Sigmoid colon (tissue), 7 donors: ENCODE measurements at places on chromosomes 2 and 18. TPM values are rescaled to one million over a fixed set of nuclear protein-coding genes. Genes with fewer than 3 reads are reported as not detected.

CDK15 gene
- 0.60 TPM for polyA plus RNA-seq

LIPG gene
- polyA plus RNA-seq, result 2.4 TPM

NPHP1 gene
- 0.60 TPM for polyA plus RNA-seq

ASB18 gene
- not detected for polyA plus RNA-seq

SFT2D3 gene
- polyA plus RNA-seq, result 1.4 TPM

REG1B gene
- polyA plus RNA-seq, result 465 TPM

IL36G gene
- 0.17 TPM for polyA plus RNA-seq

SCN3A gene
- not detected for polyA plus RNA-seq

DNA sequence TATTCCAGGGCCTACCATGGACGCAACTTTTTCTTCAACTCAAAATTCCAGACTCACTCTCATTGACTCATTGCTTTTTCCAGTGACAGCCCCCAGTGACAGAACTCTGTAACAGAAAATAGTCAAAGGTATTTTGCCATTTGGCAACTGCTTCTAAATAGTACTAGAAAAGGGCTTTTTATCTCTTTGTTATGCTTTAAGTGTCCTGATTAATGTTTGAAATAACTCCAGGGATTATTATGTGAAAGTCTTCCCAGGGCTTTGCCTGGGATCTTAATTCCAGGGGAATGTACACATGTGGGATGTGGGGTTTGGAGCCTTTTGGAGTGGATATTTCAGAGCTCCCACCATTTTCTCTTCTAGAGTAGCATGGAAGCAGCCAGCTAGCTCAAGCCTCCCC lies 198.8 kb downstream of the KCNS3 start:
- H3K4me3 ChIP-seq, result no peak overlapping the region
- H3K27ac ChIP-seq, result no peak overlapping the region
- H3K4me1 ChIP-seq, result peaks cover 10% of the 10 kb centered on the region
- H3K36me3 ChIP-seq, result no peaks in the 10 kb centered on the region

- H3K27ac ChIP-seq, result no peak overlapping the region
- no peak overlapping the region for H3K4me3 ChIP-seq
- peaks cover 63% of the 10 kb centered on the region for H3K36me3 ChIP-seq
- DNase-seq, result no peak
Observed at GRCh38 chr2:55649211-55649610, 31.8 kb upstream of the PPP4R3B start.

DNA sequence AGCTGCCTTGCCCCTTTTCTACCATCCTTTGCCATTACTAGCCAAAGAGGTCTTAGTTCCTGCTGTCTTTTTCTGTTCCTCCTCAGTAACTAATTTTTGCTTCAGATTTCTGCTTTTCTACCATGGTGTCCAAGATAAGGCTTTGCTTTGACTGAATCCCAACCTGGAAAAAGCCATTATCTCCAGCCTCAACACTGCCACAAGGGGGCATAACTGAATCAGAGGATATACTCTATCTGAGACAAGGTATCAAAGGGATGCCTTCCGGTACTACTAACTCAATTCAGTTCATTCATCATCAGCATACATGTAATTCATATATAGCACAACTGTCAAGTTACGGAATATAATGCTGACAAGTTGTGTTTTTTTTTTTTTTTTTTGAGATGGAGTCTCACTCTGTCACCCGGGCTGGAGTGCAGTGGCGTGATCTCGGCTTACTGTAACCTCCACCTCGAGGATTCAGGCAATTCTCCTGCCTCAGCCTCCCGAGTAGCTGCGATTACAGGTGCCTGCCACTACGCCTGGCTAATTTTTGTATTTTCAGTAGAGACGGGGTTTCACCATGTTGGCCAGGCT lies 11.4 kb downstream of the OSGEPL1 start:
- H3K27me3 ChIP-seq, result no peaks in the 10 kb centered on the region
- H3K4me3 ChIP-seq, result no peak overlapping the region
- no peak overlapping the region for H3K27ac ChIP-seq

DNA sequence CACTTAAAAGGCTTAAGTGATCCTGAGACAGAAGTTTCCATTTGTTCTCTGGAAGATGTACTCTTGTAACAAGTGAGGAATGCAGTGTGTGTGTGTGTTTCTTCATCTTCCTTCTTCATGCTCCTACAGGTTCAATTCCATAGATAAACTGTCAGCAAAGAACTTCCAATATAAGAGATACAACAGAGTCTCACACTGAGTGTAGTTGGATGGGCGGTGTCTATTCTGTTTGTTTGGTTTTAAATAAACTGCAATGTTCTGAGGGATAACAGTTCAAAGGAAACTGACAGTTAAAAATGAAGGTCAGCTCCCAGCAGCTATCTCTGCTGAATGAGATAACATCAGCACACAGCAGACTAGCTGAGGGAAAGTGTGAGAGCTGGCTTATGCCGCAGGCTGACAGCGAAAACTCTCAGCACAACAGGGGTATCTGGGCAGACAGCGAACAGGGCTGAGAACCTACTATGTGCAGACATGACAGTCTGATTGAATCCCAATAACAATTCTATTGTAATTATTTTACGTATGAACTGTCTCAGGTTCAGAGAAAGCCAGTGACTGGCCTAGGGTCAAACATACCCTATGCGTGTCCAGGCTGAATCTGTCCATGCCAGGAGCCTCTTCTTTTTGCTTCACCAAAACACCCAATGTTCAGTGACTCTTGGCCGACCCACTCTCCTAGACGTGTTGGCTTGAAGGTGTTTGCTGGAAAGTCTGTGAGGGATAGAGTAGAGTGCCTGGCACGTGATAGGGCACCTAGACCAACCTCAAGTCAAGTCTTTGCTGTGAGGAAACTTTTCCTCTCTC lies 201.9 kb upstream of the TRIB2 start:
- H3K4me3 ChIP-seq, result no peak overlapping the region
- H3K36me3 ChIP-seq, result no peaks in the 10 kb centered on the region
- H3K27ac ChIP-seq, result no peak overlapping the region
- no peaks in the 10 kb centered on the region for H3K27me3 ChIP-seq

DNA sequence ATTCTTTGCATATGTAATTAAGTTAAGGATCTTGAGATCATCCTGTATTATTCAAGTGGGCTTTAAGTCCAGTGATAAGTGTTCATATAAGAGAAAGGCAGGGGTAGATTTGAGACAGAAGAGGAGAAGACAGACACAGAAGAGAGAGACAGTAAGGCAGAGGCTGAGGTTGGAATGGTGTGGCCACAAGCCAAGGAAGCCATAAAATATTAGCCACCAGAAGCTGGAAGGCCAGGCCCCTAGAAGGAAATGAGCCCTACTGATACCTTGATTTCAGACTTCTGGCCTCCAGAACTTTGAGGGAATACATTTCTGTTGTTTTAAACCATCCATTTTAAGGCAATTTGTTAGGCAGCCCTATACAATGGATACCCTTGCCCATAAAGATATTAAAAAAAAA lies 66.9 kb upstream of the DLX2 start:
- no peak overlapping the region for H3K27ac ChIP-seq
- H3K27me3 ChIP-seq, result peaks cover 19% of the 10 kb centered on the region
- H3K36me3 ChIP-seq, result no peaks in the 10 kb centered on the region
- H3K4me1 ChIP-seq, result peaks cover 8% of the 10 kb centered on the region
- no peak overlapping the region for H3K4me3 ChIP-seq
- no peak for DNase-seq

- H3K27me3 ChIP-seq, result no peaks in the 10 kb centered on the region
- no peak overlapping the region for H3K27ac ChIP-seq
- H3K4me3 ChIP-seq, result no peak overlapping the region
- no peaks in the 10 kb centered on the region for H3K36me3 ChIP-seq
- no peaks in the 10 kb centered on the region for H3K4me1 ChIP-seq
- no peak for DNase-seq
Observed at GRCh38 chr18:60404486-60405085, 32.0 kb upstream of the MC4R start.

- no peaks in the 10 kb centered on the region for H3K27me3 ChIP-seq
- peaks cover 7% of the 10 kb centered on the region for H3K4me1 ChIP-seq
- H3K36me3 ChIP-seq, result no peaks in the 10 kb centered on the region
Observed at GRCh38 chr2:12858786-12859185, 142.1 kb downstream of the TRIB2 start.

GRCh38 chr18:67331857-67332256 lies 184.7 kb downstream of the DSEL start:
- peaks cover 17% of the 10 kb centered on the region for H3K4me1 ChIP-seq
- H3K27me3 ChIP-seq, result no peaks in the 10 kb centered on the region
- H3K36me3 ChIP-seq, result no peaks in the 10 kb centered on the region
- no peak overlapping the region for H3K4me3 ChIP-seq
- no peak for DNase-seq
- no peak overlapping the region for H3K27ac ChIP-seq

GRCh38 chr18:80191264-80191663 lies 56.0 kb downstream of the PARD6G start:
- no peaks in the 10 kb centered on the region for H3K36me3 ChIP-seq
- no peak for DNase-seq
- H3K27ac ChIP-seq, result no peak overlapping the region
- H3K4me1 ChIP-seq, result no peaks in the 10 kb centered on the region

DNA sequence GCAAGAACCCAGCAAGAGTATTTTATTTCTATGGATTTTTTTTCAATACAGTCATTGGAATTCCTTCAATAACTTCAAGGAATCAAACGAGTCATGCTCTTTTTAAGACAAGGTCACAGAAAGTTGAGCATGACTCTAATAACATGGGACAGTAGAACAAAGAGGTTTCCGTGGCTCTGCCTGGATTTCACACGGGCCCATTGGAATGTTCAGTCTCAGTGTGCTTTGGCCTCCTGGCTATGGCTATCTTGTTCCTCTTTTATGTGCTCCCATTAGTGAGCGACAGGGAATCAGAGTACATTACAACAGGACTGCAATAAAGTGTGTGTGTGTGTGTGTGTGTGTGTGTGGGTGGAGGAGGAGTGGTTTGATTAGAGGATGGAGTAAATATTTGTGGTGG lies 312.4 kb downstream of the DCC start:
- no peak overlapping the region for H3K27ac ChIP-seq
- no peak overlapping the region for H3K4me3 ChIP-seq
- H3K36me3 ChIP-seq, result no peaks in the 10 kb centered on the region
- no peaks in the 10 kb centered on the region for H3K4me1 ChIP-seq
- no peak for DNase-seq

GRCh38 chr2:48235076-48235475 lies 294.9 kb upstream of the STON1 start:
- no peaks in the 10 kb centered on the region for H3K27me3 ChIP-seq
- no peak overlapping the region for H3K4me3 ChIP-seq
- H3K4me1 ChIP-seq, result no peaks in the 10 kb centered on the region
- no peak for DNase-seq
- no peak overlapping the region for H3K27ac ChIP-seq
- H3K36me3 ChIP-seq, result no peaks in the 10 kb centered on the region

DNA sequence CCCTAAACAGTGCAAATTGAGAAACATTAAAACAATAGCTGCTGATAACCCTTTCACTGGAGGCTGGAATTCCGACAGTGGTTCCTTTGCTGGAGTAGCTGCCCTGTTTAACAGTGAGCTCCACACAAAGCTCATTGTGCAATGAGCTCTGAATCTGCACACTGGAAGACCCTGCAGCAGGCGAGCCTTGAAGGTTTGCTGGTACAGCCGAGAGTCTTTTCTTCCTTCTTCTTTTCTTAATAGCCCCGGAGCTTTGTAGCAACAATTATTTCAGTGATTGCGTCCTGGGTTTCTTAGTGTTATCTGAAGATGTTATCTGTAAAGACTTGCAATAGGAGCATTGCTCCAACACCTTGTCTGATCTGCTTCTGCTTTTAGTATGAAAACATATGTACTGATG lies 50.8 kb upstream of the CXCR4 start:
- no peak overlapping the region for H3K4me3 ChIP-seq
- no peak for DNase-seq
- H3K27ac ChIP-seq, result no peak overlapping the region
- H3K36me3 ChIP-seq, result no peaks in the 10 kb centered on the region
- H3K4me1 ChIP-seq, result no peaks in the 10 kb centered on the region
- no peaks in the 10 kb centered on the region for H3K27me3 ChIP-seq

DNA sequence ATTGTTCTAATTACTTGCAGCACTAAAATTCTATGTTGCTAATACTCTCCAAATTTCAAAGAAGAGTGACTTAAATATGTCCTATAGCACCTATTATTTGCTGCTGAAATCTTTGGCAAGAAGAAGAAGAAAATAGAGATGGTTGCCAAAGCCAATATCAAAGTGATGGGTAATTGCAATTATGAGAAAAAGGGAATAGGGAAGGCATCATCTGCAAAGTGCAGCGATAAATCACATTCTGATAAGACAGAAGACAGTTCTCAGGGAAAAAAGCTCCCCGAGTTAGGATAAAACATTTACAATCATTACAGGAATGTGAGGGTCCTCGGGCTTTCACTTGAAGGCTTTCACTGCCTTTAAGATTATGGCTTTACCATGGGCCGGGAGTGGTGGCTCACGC lies 72.1 kb upstream of the RASGRP3 start:
- H3K4me3 ChIP-seq, result no peak overlapping the region
- no peaks in the 10 kb centered on the region for H3K36me3 ChIP-seq
- DNase-seq, result no peak
- no peaks in the 10 kb centered on the region for H3K4me1 ChIP-seq

DNA sequence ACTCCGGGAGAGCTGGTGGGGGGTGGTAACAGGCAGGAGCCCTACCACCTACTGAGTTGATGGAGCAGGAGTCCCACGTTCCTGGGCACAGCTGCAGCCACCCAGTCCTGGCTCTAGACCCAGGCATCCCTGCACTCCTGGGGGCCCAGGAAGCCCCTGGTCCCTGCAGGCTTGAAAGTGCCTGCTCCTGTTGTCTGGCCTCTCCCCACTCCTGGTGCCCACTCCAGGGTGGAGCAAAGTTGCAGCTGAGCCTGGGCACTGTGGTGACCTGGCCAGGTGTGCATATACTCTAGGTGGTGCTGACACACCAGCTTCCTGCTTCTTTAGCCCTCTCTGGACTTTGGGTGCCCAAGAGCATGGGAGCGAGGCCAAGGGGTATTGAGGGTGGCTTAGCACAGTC lies 119.0 kb upstream of the SLC38A11 start:
- no peak overlapping the region for H3K27ac ChIP-seq
- no peaks in the 10 kb centered on the region for H3K4me1 ChIP-seq
- no peaks in the 10 kb centered on the region for H3K27me3 ChIP-seq
- no peak overlapping the region for H3K4me3 ChIP-seq
- no peak for DNase-seq

DNA sequence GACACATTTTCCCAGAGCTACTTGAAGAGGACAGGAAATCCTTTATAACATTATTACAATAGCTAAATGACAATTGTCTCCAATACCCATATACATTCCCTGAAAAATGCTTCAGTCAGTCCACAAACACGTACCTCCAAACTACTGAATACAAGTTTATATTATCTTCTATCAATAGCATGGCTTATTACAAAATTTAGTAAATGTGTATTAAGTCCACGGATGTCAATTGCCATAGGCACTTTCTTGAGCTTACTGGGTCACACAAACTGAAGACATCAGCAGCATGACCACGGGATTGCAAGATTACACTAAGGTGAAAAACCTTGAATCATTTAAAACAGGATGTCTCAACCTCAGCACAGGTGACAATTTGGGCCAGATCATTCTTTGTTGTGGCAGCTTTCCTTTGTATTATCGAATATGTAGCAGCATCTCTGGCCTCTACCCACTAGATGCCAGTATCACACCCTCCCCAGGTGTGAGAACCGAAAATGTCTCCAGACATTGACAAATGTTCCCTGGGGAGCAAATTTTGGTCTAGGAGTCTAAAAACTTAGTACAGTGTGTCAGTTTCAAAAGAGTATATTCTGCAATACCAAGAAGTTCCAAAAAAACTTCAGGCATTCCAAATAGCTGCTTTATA lies 1.4 kb downstream of the MBD2 start:
- peak overlapping the region; percentile 90 for H3K4me3 ChIP-seq
- no peaks in the 10 kb centered on the region for H3K27me3 ChIP-seq
- H3K4me1 ChIP-seq, result no peaks in the 10 kb centered on the region
- no peak for DNase-seq

GRCh38 chr2:86358957-86359356 lies 21.5 kb upstream of the REEP1 start:
- no peaks in the 10 kb centered on the region for H3K27me3 ChIP-seq
- no peaks in the 10 kb centered on the region for H3K36me3 ChIP-seq
- DNase-seq, result no peak
- no peak overlapping the region for H3K4me3 ChIP-seq
- H3K4me1 ChIP-seq, result no peaks in the 10 kb centered on the region
